ENCODE measurements at places on chromosomes 4 and X. TPM values are rescaled to one million over a fixed set of nuclear protein-coding genes. Genes with fewer than 3 reads are reported as not detected.
A peak's percentile ranks its signal among the peaks of the same experiment; 100 is the strongest.

Gene CDKL2
- 15.8 TPM for total RNA-seq

Gene MAGEC2
- total RNA-seq: not detected

Gene NHSL2
- 17.8 TPM for total RNA-seq

Gene SOD3
- total RNA-seq: 175 TPM

- DNase-seq: no peak
Measured at GRCh38 chr4:22187203-22187820, 238.7 kb upstream of the KCNIP4 start.

DNA sequence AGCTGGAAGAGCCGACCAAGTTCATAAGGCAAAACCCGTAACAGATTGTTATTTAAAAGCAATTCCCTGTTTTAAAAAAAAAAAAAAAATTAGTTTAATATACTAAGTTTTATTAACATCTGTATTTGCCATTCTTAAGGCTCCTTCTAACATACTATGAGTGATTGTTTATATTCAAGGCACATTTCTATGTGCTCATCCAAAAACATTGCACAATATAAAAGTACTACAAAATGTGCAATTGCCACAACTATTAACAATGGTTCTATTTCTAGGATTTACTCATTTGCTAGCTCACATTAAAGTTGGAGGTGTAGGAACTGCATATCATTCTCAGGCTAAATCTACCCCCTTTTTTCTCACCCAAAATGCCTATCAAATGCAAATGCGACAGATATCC, 46.1 kb downstream of the CNOT6L start:
- DNase-seq: no peak

DNA sequence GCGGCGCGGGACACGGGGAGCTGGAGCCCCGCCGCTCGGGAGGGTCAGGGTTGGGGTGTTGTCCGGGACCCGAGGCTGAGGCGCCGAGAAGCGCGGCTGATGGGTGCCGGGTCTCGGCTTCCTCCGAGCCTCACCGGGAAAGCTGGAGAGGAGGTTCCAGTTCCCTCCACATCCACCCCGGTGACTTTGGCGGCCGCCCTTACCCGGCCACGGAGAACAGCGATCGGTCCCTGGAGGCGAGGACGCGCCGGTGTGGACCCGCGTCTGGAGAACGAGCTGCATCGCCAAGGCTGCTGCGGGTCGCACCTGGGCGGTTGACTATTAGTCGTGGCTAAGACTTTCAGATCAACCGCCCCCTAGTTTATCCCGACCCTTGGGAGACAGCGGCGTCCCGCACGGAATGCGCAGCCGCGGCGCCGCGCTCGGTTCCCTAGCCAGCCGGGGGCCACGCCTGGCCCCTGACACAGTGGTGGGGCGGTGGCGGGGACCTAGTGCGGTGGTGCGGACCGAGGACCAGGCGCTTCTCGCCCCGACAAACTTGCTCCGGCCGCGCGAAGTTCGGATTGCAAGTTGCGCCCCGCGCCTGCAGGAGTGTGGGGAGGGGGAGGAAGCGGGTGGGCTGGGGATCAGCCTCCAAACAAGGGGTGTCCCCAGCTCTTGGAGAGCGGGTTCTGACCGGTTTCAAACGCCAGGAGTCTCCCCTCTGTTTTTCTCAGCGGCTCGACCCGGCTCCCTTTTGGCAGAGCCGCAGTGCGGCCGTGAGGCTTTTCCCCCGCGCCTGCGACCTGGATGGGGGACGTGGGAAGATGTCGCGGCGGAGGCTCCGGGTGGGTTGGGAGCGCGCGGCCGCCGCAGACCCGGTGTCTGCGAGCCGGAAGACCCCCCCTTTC, 568 bp downstream of the FHDC1 start:
- peak; percentile 88 for DNase-seq

DNA sequence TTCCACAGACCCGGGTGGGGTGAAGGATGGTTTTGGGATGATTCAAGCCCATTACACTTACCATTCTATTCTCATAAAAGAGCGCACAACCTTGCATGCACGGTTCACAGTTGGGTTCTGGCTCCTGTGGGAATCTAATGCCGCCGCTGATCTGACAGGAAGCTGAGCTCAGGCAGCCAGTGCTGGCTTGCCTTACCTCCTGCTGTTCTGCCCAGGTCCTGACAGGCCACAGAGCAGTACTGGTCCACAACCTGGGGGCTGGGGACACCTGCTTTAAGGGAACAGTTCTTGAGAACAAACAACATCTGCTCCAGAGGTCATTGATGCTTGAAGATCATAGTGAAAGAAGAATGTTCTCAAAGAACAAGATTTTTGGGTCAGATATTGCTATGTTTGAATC, 8.0 kb upstream of the HS3ST1 start:
- no peak for DNase-seq

DNA sequence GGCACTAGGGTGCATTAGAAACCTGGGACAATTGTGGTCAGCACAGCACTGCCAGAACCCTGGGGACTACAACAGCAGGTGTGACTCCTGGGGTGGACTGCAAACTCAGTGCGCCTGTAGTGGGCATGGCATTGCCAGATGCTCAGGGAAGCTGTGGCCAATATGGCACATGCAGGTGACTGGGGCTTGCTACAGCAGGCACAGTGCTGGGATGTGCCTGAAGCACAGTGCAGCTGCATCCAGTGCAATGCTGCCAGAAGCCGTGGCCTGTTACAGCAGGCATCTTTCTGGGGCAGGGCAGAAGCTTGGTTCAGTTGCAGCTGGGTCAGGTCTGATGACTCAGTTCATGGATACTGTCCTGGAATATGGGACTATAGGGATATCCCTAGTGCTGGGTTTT, 445.8 kb downstream of the CCSER1 start:
- DNase-seq: no peak

GRCh38 chr4:101277671-101278070, 69.7 kb downstream of the PPP3CA start:
- DNase-seq: no peak

GRCh38 chr4:5955856-5956255, 62.4 kb downstream of the C4orf50 start:
- no peak for DNase-seq

- no peak for DNase-seq
Measured at GRCh38 chr4:69823048-69823447, 36.9 kb downstream of the SULT1E1 start.
